Cerebellar cortex (tissue), 1 donor: ENCODE measurements at places on chromosomes 7 and 10.

DNA sequence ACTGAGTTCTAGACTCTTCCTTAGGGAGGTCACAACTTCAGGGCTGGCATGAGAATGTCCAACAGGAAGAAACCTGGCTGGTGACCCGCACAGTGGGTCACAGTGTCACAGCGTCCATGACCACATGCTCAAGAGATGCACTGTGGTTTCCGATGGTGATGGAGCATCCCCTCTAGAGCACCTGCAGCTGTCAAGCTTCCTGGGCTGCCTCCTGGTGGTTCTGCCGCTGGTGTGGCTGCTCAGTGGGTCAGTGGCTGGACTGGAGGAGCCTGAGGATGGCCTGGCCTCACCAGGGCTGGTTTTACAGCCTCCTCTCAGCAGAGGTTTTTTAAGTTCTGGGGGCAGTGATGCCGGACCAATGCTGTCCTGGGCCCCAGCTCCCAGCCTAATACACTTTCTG is 149.3 kb downstream of the SH3PXD2A start:
- no peak for DNase-seq

DNA sequence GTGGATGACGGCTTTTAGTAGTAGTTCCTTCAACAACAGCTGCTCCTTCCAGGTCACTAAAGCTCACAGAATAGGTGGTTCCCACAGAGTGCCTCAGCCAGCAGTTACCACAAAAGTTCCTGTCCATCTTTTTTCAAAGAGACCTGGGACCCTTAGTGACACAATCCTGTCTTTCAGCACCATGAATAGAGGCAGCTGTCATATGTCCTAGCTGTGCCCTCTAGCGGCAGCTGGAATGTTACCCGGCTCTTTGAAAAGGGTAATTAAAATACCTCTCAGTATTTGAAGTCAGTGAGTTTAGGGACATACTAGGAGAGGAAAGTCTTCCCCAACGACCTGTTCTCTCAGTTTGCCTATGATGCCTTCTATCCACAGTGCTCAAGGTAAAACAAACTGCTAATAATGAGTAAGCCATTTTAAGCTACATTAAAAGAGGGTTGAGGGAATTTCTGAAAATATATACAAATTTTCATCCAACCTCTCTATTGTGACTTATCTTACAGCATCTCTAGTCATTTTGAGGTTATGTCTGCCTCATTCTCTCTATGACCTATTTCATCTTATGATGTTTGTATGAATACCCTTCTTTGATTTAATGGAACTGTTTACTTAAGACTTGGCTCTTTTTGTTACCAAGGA is 290.8 kb downstream of the NXPH1 start:
- peak; percentile 54 for DNase-seq

DNA sequence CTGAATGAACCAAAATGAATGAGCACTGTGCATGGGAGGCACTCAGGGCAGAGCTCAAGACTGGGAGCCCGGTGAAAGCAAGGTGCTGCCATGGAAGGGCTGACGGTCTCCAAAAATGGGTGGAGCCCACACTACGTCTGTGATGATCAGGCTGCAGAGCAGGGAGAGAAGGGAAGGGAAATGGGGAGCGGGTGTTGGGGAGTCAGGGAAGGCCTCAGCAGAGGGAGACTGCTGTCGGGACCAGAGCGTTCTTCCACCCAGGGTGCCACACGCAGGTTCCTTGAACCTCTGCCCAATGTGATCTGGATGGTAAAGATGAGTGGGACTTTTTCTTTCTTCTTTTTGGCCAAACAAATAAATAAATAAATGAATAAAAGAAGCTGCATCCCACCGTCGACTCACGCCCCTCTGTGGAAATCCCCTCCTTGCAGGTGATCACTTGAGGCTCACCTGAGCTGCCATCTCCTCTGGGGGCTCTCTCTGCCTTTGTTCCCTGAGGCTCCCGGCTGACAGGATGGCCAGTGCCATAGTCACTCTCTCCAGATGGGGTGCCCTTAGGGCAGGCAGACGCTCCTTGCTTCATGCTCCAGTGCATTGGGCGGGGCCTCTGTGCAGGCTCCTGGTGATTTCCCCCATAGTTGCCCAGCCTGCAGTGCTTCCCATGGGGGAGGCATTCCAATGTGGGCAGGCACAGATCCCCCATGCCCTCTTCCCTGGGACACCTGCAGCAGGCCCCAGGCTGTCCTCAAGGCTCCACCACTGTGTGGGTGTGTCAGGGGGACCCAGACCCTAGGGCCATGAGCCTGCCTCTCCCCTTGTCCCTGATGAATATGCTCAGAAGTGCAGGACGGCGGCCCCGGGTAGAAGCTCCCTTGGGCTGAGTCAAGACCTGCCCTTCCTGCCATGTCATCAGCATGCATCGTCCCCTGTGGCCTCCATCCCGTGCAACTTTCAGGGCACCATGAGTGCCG is 131.8 kb downstream of the PTPN20 start:
- DNase-seq, result no peak

DNA sequence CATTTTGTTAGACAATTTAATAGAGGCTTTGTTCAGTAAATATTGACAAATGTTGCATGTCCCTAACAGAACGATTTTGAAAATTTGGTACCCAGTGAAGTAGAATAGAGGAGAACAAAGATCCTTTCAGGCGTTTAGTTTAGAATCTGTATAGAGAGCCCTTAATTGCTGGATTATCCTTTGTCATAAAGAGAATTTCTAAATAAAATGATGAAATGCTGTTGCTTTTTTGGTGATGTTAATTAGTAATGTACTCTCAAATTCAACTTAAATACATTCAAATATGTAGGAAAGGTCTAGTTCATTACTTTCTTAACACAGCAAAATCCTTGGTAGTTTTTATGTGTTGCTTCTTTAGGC is 1.2 kb downstream of the LUC7L2 start:
- DNase-seq, result no peak

DNA sequence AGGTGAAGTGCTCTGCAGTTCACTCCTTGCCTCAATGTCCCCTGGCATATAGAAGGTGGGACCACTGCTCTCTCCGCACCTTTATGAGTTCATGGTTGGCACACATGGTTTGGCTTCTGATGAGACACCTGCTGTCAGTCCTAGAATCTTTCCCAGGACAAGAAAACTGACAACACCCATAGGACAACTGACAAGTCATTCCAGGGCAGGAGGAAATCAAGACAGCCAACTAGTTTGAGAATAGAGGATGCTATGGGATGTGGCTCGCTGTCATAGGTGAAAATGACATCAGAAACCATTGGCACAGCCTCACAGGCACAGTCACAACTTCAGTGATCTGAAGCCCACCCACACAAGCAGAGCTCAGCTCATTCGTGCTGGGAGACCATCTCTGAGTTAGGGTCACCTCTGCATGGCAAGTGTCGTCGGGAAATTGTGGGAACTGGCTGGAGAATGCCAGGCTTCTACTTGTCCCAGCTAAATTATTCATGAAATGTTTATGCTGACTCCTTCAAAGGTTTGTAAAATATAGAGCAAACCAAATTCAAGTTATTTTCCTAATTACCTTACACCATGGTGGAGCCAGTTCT is 762.4 kb downstream of the GRID1 start:
- no peak for DNase-seq

GRCh38 chr10:30970760-30971460 is 60.8 kb downstream of the ZNF438 start:
- DNase-seq, result no peak

GRCh38 chr10:59036311-59037017 is 140.0 kb upstream of the PHYHIPL start:
- no peak for DNase-seq

GRCh38 chr10:69632516-69633199 is 2.6 kb downstream of the FAM241B start:
- no peak for DNase-seq

DNA sequence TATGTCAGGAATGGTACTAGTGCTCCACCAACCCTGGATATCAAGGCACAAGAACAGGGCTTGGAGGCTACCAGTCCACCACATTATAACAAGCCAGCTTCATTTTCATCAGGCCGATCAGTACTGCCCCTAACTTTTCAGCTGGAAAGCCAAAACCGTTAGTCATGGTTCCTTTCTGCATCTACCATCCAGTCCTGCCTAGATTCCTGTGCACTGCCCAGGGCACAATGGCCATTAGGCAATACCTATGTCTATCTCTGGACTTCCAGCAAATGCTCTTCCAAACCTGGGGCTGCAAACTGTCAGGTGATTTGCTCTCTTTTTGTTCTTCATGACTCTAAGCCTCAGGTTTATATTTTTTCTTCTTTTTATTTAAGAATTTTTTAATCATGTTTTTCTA is 937.7 kb downstream of the SORCS1 start:
- no peak for DNase-seq
